ENCODE measurements at places on chromosomes 4 and X. TPM values are rescaled to one million over a fixed set of nuclear protein-coding genes. Genes with fewer than 3 reads are reported as not detected.

DNA sequence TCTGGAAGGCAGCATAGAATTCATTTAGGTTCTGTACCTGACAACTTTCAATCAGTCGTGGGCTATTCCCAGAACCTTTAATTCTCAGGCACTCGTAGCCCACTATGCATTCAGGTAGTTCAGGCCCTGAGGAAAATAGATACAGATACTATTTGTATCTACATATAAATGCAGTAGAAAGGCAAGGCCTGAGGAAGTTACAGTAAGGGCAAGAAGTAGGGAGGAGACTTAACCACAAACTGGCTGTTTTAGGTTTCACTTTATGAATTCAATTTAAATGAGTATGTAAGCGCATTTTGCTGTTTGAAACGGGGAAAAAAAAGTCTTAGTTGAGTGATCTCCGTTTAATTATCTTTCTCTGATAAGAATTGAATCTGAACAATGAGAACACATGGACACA is 529.4 kb upstream of the ATOH1 start:
- DNase-seq: no peak

GRCh38 chrX:68299898-68300297 is 133.4 kb downstream of the OPHN1 start:
- no peak for DNase-seq

DNA sequence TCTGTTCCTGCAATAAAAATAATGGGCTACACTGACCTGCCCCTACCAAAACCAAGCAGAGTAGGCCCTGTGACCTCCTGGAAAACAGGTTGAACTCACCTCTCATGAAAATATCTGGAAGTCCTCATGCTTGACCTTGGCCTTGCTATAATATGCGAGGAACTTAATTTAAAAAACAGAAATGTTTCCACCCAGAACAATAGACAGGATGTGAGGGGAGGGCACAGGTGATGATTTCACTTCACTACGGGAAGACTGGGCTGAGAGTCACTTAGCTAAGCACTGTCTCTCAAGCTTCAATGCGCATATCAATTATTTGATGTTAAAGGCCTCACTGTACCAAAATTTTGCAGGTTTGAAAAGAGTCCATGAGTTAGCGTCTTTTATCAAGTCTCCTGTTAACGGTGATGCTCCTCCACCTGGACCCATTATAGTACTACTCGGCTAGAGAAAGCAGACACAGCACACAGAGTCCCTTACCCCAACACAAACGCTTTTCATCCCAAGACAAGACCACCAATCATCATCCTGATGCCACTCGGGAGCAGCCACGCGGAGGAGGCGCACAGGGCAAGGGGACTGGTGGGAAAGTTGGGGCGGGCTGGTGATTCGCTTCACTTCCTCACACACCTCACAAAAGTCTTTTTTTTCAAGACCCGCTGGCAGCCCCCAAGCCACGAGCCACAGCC is 25.9 kb downstream of the ZNF721 start:
- DNase-seq: peak; percentile 16

- DNase-seq: no peak
These were observed 26.6 kb upstream of the SNCA start for GRCh38 chr4:89863533-89863932.

DNA sequence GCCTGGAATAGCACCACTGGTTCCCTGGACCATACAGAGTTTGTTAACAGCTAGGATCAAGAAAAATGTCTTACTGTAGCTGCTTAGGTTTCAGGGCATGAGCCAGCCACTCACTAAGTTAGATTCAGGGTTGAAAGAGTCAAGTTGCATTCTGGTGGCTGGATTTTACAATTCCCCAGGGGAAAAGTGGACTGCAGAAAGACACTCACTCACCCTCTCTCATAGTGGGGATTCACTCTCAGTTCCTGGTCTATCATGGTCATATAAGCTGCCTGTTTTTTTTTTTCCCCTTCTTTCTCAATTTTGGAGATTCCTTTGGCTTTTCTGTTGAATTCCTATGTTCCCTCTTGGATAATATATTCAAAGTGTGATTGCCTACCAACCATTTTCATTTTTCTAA is 744.2 kb upstream of the GRIA3 start:
- DNase-seq: no peak

DNA sequence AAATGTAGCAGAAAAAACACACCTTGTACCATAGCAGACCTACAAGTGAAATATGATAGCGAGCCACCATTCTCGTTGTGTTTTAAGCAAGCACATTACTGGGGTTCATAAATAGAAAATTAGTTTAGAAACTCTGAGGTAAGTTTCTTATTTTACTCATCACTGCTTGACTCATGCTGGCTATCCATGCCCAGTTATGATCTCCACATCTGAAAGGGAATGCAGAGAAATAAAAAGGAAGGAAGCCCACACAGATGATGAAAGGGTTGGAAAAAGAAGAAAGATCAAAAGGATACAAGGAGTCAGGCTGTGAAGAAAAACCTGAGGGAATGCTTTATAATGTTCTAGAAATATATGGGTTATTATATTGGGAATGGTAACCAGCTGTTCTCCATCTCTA is 54.5 kb downstream of the CAMK2D start:
- no peak for DNase-seq

DNA sequence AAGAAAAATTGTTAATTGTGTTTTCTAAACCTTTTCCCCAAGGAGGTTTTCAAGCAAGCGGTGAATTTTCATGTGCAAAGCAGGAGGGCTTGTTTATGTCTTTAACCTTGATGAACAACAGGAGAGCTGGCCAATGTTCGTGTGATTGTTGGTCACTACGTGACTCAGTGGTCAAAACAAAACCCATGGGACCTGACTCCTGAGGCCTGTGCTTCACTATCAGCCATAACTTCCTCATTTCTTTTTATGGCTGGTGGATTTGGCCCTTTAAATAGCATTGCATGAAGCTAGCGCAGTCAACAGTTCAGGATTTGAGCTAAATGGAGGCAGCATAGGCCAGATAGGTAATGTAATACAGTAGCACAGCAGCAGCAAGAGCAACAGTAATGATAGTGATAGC is 80.5 kb downstream of the MID1IP1 start:
- DNase-seq: no peak

- no peak for DNase-seq
These were observed 239.1 kb downstream of the ASMT start for GRCh38 chrX:1853916-1854315.

DNA sequence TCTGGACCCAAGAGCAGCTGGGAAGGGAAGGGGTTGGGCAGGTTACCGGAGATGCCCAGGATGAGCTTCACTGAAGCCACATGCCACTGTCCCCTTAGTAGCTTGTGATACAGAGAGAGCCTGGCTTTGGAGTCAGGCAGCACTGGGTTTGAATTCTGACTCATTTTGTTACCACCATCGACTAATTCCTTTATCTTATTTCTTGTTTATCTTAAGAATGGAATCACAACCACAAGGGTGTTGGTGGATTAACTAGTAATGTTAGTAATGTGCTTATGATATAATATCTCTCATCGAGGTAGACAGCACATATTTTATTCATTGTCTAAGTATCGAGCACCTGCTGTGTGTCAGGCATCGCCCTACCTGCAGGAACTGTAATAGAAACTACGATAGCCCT is 17.7 kb upstream of the STX18 start:
- DNase-seq: no peak

DNA sequence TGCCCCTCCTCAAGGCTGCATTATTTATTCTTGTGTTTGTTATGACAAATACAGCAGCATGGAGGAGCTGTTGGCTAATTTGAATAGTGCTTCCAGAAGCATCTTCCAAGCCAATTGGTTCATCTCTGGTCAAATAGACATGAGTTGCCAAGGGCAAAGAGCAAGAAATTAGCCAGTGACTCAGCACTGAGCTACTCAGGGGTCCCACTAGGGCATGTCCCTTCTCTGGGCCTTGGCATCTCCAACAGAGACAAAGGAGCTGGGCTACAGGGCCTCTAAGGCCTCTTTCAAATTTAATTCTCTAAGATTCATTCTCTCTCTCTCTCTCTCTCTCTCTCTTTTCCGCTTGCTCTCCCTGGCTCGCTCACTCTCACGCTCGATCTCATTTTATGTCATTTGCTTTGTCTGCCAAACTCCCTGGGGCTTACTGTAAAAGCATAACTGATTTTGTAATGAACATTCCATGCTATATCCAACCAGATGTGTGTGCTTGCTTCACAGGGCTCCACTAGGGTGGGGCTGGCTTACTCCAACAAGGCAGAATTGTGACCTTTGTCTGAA is 86.7 kb upstream of the MAGEA4 start:
- peak; percentile 90 for DNase-seq

DNA sequence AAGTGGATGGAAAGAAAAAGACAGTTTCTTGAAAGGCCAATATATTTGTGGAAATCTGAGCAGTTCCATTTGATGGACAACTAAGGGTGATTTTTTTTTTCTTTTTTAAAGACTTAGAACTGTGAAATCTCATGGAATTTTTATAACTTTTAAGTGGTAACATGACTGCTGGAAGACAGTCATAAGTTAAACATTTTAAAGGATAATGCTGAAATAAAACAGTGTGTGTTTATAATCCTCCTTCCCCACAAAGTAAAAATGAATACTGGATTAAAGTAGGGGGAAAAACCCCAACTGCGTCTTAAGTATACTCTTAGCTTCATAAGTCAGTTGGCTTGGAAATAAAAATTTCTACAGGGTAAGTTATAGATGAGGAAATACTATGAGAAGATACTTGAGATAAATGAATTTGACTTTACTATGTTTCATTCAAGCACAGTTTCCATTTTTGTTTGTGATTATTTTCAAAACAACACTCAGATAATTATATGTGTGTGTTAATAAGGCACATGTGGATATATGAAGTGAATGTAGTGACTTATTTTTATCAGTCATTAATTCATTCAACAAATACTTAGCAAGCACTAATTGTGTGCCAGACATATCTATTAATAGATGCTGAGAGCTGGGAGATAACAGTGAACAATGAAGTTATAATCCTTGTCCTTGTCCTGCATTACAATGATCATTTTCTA is 129.2 kb upstream of the ETNPPL start:
- DNase-seq: no peak

GRCh38 chr4:17251101-17251500 is 260.8 kb downstream of the QDPR start:
- peak; percentile 57 for DNase-seq

DNA sequence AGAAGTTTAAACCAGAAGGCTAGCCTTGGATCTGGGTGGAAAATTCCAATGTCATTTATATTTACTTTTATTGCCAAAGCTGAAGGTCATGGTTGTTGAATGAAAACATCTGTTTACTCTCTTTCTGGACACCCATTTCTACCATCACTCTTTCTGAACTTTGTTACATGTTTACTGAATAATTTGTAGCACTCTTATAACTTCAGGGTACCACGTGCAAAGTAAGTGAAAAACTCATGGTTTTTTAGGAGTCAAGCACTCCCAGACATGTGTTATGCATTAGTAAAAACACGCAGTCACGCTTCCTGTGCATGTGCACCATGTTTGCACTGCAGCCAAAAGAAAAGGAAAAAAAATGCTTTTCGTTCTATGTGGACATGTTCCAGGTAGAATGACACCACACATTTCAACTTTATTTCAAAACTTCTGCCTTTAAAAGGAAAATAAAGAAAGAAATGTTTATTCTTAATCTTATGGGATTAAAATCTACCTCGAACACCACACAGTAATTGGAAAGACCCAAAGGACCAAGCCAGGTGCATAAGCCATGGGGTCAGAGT is 31.4 kb upstream of the ADH1C start:
- peak; percentile 98 for DNase-seq

- peak; percentile 90 for DNase-seq
These were observed 49.6 kb downstream of the SMAD1 start for GRCh38 chr4:145531223-145531622.

DNA sequence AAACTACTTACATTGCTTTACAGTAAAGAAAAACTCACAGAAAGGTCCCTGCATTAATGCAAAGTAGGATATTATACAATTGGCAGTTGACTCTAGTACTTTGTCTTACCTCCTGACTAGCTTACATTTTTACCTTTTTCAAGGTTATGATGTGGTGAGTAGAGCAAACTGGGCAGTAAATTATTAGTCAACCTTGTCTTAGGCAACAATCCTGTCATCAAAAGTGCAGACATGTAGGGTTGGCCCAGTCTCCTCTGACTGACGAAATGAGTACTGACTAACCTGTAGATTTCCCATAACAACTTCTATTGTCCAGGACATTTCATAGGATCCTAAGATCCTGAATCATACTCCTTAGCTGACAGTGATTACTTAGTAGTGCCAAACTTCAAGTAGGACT is 142.0 kb upstream of the NUDT6 start:
- no peak for DNase-seq

DNA sequence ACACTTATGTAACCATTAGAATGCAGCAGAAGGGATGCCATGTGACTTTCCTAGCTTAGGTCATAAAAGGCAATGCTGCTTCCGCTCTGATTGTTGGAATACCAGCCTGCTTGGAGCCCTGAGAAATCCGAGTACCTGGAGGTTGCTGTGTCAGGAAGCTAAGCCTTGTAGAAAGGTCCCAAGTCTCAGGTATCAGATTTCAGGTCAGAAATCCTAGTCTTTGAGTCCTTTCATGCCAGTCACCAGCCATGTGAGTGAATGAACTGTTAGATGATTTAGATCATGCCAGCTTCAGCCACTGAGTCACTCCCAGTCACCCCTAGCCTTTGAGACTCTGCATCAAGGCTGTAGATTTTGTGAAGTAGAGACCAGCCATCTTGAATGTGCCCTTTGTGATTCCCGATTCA is 23.5 kb downstream of the RAP1GDS1 start:
- DNase-seq: no peak

DNA sequence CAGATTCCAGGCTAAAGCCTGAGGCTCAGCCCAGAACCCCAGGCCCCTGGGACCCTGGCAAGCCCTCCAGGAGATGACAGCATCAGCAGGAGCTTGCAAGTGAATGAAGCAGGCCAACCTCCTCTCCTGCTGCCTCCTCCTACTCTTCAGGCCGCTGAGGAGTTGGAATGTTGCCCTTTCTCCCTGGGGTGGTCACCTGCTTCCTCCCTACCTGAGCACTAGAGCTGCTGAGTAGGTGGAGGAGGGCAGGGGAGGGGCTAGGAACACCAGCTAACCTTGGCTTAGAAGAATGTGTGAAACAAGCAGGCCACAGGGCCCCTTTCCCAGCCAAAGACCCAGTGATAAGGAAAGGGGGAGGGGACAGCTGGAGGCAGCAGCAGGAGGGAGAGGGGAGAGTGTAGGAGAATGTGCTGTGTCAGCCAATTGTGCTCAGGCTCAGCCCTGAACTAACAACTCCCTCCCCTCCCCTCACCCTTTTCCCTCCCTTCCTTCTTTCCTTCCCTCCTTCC is 58.0 kb downstream of the PJA1 start:
- DNase-seq: peak; percentile 85

Gene BTC
- total RNA-seq: 7.1 TPM

Gene CXCL11
- total RNA-seq: not detected

Gene SSX2
- total RNA-seq: not detected

Gene TMLHE
- total RNA-seq: 19.3 TPM

Gene PHOX2B
- not detected for total RNA-seq

Gene GPM6B
- 16.8 TPM for total RNA-seq

Gene ASB12
- 9.5 TPM for total RNA-seq

Gene XAGE2
- 0.27 TPM for total RNA-seq

Gene SOX3
- total RNA-seq: 0.04 TPM

Gene MRFAP1L1
- 57.0 TPM for total RNA-seq

Gene CSAG2
- total RNA-seq: not detected

Gene NMU
- 1.2 TPM for total RNA-seq

All from muscle of leg (tissue), 16 donors.